Activated T-helper 9 cell treated with anti-CD3 and anti-CD28 coated beads, Interleukin-2, amount 50 U/mL, for 16 hours (primary cell): ENCODE measurements at places on chromosomes 3 and 15.

GRCh38 chr3:184663356-184663755 is 48.5 kb downstream of the MAGEF1 start:
- DNase-seq, result no peak

DNA sequence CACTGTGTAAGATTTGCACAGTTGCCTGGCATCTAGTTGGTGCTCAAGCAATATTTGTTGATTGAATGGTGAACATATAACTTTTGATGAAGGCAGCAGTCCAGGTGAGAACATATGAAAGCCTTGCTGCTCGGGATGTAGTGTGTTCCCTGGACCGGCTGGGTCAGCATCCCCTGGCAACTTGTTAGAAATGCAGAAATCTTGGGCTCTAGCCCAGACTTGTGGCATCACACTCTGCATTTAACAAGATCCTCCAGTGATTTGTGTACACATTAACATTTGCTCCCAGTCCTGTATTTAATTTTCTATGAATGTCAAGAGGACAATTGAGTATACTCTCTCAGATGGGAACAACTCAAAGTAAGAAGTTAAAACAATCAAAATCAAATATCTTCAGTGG is 69.0 kb upstream of the SAMMSON start:
- no peak for DNase-seq

DNA sequence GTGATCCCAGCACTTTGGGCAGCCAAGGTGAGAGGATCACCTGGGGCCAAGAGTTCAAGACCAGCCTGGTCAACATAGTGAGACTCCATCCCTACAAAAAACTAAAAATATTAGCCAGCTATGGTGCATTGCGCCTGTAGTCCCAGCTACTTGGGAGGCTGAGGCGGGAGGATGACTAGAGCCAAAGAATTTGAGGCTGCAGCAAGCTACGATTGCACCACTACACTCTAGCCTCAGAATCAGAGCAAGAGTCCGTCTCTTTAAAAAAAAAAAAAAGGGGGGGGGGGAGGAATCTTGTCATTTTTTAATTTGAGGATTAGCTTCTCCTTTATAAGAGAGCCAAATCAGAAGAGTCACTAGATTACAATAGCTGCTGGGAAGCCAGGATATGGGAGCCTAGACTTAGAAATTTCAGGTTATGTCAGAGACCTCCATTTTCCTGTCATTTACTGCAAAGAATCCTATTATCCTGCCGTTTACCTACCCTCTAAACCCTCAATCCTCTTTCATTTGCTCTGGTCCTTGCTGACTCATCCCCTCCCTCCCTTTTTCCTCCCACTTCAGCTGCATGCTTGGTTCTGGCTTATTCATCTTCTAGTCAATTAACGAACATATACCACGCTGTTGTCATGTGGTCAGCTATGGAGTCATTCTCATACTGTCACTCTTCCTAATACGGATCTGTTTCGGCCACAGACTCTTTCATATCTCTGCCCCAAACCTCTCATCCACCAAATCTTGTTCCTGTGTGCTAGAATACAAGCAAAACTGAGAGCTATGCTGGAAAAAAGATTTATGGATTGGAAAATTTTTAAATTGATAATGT is 83.8 kb upstream of the PPIB start:
- DNase-seq, result peak; percentile 20

GRCh38 chr15:75945953-75946352 is 42.3 kb downstream of the FBXO22 start:
- DNase-seq, result no peak

- DNase-seq, result no peak
Measured at GRCh38 chr3:14170531-14171159, 7.8 kb downstream of the XPC start.

DNA sequence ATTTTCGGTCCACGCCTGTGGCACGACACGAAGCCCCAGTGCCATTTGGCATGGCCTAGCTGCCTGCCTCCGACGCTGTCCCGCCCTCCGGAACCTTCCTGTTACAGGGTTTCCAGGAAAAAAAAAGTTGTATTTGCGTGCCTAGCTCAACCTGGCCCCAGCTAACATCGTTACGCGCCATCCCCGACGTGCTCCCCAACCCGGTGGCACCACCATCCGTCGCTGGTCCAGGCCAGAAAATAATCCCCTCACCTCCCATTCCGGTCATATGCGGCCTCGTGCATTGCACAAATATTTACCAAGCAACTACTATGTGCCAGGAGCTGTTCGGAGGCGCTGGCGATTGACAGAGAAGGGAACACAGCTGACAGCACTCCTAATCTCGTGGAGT is 1.4 kb upstream of the CYP1A1 start:
- DNase-seq, result no peak

DNA sequence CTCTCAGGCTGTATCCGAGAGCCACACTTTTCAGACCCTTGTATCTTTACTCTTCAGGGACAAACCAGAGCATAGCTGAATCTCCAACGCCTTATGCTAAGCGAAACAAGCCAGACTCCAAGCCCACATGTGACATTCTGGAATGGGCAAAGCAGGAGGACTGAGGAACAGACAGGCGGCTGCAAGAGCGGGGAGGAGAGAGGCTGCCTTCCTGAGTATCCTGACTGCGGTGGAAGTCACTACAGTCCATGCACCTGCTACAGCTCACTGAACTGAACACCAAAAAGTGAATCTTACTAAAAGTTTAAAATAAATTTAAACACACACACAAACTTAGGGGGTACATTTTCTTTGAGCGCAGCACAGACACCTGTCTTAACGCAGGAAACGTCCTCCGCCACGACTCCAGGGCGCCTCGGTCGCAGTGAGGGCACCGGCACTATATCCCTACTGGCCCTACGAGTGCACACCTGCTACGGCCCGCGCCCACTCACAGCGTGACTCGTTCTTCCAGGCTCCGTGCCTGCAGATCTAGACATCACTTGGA is 1.4 kb downstream of the CYFIP1 start:
- no peak for DNase-seq

DNA sequence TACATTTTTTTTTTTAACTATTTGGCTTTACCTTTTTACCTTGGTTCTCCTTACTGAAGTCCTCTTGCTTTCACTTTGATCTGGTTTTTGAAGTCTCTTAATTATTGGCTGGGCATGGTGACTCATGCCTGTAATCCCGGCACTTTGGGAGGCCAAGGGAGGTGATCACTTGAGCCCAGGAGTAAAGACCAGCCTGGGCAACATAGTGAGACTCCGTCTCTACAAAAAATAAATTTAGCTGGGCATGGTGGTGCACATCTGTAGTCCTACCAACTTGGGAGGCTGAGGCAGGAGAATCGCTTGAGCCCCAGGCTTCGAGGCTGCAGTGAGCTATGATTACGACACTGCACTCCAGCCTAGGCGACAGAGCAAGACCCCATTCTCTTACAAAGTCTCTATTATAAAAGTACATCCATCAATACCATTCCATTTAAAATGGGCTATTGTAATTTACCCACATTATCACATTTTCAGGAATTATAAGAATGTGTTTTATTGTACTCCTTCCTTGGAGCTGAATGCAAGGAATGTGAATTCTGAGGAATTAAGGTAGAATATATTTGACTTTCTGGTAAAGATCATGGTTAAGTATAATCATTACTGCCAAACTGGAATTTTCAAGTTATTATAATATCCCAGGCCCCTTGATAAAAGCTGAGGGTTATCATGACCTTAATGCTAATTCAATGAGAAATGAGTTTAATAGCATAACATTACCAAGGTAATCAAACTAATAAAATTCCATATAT is 49.0 kb downstream of the MSL2 start:
- DNase-seq, result no peak

DNA sequence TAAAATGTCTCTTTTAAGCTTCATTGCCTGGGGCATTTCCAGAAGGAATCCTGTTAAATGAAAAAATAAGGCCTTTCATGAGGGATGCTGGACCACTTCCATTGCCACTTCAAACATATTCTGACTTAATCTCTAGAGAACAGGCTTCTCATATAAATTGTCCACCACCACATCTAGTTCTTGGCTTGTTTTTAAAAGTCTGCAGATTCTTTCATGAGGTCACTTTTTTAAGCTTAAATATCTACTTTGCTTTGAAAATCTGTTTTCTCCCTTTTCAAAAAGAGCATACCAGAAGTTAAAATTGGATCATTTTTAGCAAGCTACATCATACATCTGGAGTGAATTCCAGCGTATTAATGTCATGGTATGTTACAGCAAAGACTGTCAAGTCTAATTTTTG is 131.6 kb downstream of the C3orf70 start:
- no peak for DNase-seq

GRCh38 chr3:142211034-142211433 is 14.4 kb downstream of the GK5 start:
- no peak for DNase-seq

DNA sequence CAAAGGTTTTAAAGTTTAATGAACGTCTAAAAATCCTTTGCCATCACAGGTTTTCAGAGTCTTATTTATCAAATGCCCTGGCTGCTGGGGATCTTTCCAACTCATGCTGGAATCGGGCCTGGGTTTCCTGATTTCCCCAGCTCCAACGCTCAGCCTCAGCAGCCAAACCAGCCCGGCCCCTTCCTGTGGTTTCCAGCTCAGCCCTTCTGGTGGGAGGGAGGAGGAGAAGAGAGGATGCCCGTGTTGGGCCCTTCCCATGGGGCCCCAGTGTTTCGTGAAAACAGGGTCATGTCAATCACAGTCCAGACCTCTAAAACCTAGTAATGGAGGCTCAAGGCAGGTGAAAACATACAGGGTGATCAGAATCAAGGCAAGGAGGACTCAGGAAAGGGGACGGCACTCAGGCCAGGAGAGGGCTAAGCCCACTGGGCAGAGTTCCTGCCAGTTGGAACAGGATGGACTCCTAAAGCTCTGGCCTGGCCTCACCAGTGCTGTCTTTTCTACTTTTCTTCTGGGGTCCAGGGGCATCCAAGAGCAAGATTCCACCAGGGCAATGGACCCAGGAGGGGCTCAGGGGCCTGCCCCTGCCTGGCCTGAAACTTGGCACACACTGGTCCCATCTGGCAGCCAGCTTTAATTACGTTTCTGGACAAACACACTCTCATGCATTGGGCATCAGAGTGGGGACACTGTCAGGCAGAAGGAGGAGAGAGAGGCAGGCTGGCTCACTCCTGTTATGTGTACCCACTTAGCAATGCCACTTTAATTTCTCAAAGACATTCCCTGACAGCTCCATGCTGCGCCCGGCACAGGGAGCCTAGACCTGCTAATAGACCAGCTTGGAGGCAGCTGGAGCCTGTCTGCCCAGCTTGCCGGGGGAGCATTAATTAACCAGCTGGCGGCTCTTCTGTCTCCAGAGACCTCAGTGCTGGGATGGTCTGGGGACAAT is 194.6 kb downstream of the FAM43A start:
- DNase-seq, result no peak

DNA sequence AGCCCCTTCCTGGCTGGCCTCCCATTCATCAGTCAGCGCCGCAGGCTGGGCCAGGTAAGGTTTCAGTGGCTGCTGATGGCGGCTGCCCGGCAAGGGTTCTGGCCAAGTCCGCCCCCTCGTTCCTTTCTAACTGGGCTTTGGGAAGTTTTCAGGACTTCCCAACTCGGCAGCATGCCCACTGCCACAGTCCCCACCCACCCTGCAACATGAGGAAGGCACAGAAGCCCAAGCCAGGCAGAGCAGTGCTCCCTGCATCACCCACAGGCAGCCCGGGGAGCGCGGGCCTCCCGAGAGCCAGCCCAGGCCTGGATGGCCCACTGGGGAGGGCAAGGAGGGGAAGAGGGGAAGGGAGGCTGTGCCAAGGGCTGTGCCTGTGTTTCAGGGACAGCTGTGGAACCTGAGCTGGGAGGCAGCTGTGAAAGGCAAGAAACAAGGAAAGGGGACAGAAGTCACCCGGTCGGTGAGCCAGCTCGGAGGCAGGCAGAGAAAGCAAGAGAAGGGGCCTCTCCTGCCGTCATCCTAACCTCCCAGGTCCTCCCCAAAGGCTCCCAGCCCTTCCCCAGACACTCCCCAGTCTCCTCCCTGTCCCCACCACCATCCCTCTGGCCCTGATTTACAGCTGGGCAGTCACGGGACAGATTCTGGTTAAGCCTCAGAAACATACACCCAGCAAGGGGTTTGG is 73.9 kb downstream of the CPN2 start:
- no peak for DNase-seq
